Fibroblast of skin of back (primary cell): ENCODE measurements at places on chromosomes 5 and 9.
A peak's percentile ranks its signal among the peaks of the same experiment; 100 is the strongest.

DNA sequence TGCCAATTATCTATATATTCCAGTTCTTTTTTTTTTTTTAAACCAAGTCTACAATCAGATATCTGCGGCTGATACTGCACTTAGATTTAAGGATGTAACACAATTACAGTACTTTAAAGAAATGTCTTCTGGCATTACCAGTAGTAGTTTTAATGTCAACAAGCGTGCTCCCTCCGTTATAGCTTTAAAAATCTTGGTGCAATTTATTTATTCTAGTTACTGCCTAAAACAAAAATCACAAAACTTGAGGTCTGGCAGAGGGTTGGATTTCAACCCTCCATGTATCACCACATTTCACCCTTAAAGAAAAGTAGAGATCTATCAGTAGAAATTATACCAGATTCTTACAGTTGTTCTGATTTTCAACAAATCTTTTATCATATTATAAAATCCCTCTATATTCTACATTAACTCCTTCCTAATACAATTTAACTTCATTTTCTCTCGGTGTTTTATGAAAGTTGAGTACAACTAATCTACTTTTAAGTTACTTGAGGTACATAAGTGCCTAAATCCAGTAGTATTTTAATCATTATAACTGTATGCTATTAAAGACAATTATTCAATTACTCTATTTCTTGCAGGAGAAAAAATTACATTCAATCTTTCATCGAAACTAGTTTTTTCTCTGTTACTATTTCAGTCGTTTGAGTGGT is 2.0 kb upstream of the RICTOR start:
- DNase-seq: no peak

DNA sequence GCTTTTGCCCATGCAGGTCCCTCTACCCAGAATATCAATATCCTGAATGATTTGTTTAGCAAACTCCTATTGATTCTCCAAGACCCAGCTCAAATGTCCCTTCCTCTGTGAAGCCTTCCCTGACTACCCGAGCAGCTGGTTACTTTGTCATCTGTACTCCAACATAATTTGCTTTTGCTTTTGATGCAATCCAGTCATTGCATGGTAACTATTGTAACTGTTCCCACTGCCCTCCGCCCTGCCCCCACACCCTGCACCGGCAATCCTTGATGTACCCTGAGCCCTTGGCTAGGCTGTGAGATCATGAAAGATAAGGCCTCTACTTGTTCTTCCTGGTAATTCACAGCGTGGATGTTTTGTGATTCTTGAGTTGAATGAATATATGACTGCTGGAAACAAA is 119.9 kb upstream of the BOD1 start:
- DNase-seq: no peak

DNA sequence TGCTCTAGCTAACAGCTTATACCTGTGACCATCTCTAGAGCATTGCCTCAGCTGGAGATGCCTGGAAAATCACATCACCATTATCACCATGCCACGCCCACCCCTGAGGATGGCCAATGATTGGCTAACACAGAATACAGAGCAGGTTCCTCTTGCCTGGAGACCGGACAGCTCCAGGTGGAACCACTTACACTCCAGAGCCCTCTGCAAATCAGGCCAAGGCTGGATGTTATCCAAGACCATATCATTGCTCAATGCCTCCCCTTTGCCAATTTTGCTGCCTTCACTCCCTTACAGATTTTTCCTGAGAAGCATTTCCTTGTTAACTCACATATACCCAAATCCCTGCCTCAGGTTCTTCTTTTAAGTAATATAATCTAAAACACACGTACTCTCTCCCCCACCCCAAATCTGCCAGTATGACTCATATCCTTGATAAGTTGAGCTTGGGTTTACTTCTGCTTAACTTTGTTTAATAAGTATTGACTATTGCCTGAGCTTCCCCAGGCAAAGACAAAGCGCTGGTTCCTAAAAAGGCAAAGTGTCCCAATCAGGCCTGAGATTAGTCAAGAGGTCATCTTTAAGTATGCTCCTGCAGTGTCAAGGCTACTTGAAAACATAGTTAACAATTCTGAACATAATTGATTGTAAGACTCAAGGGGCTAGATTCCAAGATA is 309.6 kb downstream of the EPB41L4A start:
- peak; percentile 22 for DNase-seq

GRCh38 chr9:129332581-129332980 is 154.5 kb upstream of the IER5L start:
- DNase-seq: no peak

GRCh38 chr5:80623999-80624398 is 30.5 kb upstream of the MSH3 start:
- DNase-seq: no peak

DNA sequence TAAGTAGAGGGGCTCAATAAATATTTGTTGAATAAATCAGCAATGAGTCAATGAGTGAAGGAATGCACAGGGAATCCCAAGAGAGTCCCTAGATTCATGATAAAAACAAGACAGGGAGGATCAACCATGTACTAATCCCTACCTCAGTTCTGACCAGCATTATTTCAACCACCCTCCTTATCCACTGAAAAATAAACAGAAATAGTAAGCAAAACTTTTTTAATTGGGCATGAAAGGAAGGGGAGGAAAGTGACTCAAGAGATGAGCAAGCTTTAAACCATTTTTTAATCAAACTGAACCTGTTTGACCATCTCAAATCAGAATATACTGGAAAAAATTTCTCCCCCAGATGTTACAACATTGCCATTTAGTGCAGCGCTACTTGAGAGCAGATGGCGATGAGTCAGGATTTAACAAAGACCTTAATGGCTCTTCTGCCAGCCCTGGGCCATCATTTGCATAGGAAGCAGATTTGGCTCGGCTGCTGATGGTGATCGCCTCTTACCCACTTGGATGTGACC is 194.8 kb upstream of the SLC30A5 start:
- peak; percentile 81 for DNase-seq

DNA sequence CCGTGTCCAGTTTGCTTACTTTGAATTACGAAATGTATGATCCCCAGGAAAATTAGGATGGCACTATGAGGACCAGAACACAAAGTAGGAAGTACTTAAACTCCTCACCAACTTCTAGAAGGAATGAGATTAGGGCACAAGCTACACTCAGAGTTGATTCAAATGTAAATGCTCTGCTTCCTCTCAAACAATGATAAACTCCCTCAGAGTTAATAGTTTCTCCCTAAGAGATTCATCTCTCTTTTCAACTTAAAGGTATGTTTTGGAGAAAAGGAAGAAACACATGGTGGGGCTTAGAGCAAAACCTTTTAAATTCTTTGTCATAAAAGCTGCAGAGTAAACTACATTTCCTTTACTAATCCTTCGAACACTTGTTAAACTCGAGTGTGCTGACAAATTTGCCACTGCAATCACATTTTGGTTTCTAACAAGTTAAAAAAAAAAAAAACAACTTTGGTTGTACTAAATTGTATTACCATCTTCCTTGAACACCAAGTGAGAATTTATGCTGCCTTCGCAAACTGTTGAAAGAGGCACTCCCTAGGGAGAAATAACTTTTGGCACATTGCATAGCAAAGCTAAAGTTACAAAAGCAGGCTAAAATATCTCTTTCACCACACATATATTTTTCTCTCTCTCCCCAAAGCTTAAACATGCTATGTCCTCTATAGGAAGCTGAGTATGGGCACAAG is 66.6 kb downstream of the DENND1A start:
- DNase-seq: peak; percentile 61

GRCh38 chr5:125348221-125348692 is 601.8 kb upstream of the ZNF608 start:
- no peak for DNase-seq

GRCh38 chr5:53180991-53181390 is 71.4 kb upstream of the MOCS2 start:
- no peak for DNase-seq

DNA sequence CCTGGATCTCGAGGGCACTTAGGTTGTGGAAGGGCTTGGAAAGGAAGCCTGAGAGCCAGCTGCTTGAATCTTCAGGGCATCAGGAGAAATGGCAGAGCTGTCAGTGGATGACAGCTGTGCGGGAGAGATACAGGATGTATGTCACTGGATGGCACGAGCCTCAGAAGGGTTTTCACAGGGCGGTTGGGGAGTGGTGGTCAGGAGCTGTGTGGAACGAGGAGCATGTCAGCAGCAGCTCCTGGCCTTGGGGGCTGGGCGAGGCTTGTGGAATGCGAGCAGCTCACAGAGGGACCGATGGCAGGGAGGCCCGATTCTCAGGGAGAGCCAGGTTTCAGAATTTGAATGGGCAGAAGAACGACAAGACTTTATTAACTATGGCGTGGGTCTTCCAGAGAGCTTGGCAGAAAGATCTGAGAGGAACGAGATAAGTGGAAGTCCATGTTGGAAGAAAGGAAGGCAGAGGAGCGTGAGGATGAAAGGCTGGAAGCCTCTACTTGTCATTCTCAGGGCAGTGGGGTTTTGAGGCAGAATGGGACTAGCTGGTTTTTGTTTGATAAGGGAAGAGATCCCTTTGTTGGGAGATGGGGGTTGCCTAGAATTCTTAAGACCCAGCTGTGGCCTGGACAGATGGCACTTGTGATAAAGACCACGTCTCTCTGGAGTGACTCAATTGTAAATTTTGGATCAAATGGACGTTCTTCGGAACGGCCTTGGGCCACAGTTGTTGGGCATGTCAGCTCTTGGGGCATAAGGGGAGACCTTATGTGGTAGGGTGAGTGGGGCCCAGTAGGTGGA is 60.3 kb downstream of the SNX30 start:
- DNase-seq: no peak

- DNase-seq: peak; percentile 20
Observed at GRCh38 chr9:13879981-13880380, 434.0 kb downstream of the NFIB start.

- DNase-seq: peak; percentile 72
Observed at GRCh38 chr9:7780261-7780988, 19.2 kb downstream of the DMAC1 start.
